ENCODE measurements at places on chromosomes 4 and X.

- DNase-seq = no peak
These were observed 126.4 kb upstream of the GATB start for GRCh38 chr4:151887031-151887815.

DNA sequence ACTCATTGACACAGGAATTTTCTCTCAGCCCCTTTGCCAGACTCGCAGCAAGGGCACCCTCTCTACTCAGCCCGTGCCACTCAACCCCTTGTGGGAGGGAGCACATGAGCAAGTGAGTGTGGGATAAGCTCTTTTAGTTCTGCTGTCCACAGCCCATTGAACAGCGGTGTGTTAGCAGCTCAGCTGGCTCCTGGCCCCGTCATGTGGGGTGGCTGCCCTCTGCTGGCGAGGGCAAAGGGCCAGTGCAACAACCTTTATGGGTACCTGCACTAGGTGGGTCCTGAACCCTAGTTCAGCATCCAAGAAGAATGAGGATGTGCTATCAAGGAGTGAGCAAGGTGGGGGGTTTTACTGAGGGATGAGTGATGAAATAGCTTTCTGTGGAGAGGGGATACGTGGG, 85.0 kb upstream of the ZNF81 start:
- no peak for DNase-seq

DNA sequence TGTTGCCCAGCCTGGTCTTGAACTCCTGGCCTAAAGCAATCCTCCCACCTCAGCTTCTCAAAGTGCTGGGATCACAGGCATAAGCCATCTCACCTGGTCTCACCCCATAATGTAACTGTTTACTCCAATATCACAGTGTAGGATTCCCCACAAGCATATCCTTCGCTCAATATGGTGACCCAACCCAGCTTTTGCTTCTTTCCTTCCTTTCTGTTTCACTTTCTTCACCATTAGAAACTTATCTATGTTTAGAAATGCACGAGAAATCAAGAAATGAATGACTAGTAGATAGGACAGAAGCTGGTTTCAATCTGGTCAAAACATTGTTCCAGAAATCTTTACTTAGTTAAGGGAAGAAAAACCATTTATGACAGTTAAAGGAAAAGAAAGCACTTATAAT, 18.9 kb downstream of the TSPAN5 start:
- DNase-seq = no peak

- no peak for DNase-seq
These were observed 18.4 kb downstream of the CPEB2 start for GRCh38 chr4:15020502-15021286.

DNA sequence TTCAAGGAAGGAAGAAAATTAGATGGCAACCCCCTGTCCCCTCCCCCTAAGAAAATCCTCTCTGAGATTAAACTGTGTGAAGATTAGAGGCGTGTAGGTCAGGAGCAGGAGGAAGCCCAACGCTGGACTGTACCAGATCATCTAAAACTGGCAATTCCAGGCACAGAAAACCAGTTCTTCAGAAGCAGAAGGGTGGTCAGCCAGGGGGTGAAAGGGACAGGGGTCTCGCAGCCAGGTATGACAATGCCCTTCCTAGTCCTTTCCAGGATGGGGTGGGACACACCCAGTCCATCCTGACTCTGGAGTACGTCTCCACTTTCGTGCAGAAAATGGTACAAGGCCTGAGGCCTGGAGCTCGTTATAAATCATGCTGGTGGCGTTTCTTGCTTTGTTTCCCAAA, 3.3 kb upstream of the RHOH start:
- DNase-seq = no peak

DNA sequence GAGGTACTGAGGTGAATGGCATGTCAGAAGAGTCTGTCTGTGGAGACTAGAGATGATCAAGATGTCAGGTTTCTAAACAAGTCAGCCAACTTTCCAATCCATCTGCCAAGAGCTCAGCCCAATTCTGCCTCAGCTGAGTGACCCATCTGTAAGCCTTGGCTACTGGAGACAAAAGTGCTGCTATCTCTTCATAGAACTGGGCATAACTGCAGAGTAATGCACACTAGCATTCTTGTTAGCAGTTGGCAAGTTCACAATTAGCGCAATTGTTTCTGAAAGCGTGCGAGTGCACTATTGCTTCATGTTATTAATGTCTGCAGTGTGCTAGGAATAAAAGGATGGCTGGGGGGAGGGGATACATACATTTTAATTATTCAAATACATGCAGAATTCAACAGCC, 32.9 kb upstream of the SH3D19 start:
- peak; percentile 10 for DNase-seq

DNA sequence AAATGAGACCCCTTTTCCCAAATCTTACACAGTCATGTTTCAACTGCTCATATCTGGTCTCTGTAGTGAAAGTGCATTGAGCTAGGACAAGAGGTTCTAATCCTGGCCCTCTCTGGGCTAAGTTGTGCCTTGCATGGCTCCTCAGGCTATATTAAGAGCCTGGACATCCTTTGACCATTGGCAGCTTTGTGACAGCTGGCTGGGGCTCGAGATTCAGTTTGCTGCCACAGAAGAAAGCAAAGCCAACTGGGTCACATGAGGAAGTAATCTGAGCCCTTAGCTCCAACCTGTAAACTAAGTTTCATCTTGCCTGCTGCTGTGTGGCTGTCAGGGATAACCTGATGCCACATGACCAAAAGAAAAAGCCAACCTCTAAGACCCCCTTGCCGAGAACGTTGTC, 51.8 kb upstream of the JADE1 start:
- DNase-seq = no peak

- no peak for DNase-seq
These were observed 80.0 kb downstream of the ARSJ start for GRCh38 chr4:113899271-113900070.

GRCh38 chrX:124346117-124346876, at the start of gene SH2D1A:
TSS of gene SH2D1A (plus strand) at chrX:124346563. CDS start at chrX:124346643, 80 bp downstream.
- DNase-seq = no peak

- no peak for DNase-seq
These were observed 267.3 kb upstream of the TET2 start for GRCh38 chr4:104879367-104879766.

DNA sequence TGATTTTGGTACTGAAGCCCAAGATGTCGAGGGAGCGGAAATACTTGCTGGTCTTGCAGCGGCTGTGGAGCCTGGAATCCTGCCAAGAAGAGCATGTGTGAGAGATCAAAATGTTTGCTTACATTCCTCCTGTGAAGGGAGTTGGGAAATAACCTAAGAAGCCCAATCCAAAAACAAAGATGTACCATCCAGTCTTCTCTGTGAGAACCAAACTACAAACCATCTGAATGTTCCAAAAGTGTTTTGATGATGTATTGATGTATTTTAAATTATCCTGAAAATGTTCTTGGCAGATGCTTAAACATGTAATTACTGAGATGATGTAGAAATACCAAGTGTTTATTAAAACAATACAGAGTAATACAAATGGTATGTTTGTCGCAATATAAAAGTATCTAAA, 10.1 kb upstream of the ADH1A start:
- DNase-seq = no peak

DNA sequence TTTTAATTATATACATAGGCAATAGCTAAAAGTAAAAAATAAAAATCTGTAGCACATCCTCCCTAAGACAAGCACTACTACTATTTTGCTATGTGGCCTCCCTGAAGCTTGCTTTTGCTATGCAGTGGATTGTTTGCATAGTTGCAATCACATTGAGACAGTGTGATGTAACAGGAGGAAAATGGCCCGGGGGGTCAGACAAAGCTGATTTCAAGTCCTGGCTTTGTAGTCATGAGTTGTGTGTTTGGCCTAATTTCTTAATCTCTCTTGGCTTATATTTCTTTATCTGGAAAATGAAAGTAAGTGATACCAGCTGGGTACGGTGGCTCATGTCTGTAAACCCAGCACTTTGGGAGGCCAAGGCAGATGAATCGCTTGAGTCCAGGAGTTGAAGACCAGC, 166.6 kb downstream of the LHFPL1 start:
- no peak for DNase-seq

Measured in C1 segment of cervical spinal cord (tissue), 14 donors.